ENCODE measurements at places on chromosomes 6 and 20.

GRCh38 chr6:19896693-19897010 is 59.5 kb downstream of the ID4 start:
- DNase-seq = no peak

DNA sequence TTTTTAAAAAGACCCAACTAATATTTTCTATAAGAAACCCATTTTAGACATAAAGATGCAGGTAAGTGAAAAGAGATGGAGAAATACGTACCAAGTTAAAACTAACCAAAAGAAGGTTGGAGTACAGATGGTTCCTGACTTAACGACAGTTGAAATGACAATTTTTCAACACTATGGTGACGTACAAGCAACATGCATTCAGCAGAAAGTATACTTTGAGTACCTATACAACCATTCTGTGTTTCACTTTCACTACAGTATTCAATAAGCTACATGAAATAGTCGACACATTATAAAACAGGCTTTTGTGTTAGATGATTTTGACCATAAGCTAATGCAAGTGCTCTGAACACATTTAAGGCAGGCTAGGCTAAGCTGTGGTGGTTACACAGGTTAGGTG is 228.9 kb downstream of the RNGTT start:
- DNase-seq = no peak

- DNase-seq = peak; percentile 74
Measured at GRCh38 chr20:667351-668034, 8.1 kb downstream of the SCRT2 start.

DNA sequence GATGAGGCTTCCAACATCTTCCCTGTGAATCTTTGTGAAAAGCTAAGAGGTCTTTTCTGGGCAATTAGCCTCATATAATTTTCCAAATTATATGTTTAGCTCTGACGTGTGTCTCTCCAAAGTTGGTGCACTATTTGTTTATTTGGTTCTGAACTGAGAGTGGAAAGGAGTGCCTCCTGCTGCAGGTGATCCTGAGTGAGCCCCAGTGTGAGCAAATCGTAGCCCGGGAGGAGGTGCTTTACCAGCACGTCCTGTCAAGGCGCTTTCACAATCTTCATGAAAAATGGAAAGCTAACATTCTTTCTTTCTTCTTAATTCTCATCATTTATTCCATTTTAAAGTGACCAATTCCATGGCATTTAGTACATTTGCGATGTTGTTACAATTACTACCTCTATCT is 231.9 kb downstream of the BMP2 start:
- DNase-seq = no peak

DNA sequence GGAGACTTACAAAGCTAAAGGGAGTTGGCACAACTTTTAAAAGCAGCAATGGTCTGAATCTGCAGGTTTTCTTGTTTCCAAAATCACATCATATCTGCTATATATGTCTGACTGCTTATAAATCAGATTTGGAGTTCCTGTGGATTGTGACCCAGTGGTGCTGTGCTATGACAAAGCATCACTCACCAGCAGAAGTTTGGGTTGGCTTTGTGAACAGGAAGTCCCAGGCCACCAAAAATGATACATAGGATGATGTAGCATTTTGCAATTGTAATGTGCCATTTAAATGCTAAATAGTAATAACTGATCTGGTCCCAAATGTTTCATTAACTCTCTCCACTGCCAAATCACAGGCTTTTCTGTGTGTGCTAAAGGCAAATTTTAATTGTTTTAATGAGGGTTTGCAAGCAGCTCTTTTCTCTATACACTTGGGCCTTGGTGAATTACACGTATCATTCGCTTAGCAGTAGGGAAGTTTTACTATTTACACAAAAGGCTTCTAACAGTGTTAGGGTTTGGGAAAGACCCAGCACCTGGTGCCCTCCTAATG is 60.8 kb downstream of the SYNDIG1 start:
- DNase-seq = no peak

- DNase-seq = no peak
Measured at GRCh38 chr6:64477391-64477790, 841.8 kb downstream of the PHF3 start.

- no peak for DNase-seq
Measured at GRCh38 chr6:52534966-52535390, 41.9 kb downstream of the TRAM2 start.

DNA sequence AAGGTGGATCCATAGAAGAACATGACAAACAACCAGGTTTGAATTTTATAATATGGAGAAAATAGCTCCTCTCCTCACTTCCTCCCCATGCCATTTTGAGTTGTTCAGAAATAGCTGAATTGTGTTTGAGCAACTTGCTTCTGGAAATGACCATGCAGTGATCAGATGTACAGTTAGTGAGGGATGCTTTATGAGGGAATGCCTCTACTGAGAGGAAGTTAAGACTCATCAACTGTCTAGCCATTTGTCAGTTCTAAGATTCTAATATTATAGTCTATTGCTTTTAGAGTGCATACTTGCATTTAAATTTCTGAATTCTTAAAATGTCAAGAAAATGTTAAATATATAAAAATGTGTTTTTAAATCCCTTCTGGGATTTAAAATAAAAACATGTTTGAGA is 3.8 kb downstream of the LAMA2 start:
- DNase-seq = no peak

DNA sequence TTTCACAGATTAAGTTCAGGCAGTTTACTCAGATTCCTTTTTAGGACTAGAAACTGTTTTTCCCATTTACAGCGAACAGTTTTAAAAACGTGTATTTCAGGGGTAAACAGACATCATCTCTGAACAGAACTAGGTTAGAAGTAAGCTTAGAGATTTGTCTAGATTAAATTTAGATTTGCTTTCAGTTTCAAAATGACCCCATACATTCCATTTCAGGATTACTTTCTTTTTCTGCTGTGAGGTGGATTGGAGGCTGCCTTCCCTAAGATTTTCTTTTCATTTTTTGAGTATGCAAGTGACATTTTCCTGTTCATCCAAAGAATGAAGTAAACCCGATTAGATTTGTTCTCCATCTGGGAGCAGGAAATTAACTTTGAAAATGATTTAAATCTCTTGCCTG is 747.2 kb downstream of the KHDRBS2 start:
- no peak for DNase-seq

- no peak for DNase-seq
Measured at GRCh38 chr20:49865559-49865958, 49.8 kb downstream of the SPATA2 start.

- no peak for DNase-seq
Measured at GRCh38 chr20:11270566-11270965, 596.8 kb upstream of the JAG1 start.

- no peak for DNase-seq
Measured at GRCh38 chr20:11912659-11913415, 4.9 kb upstream of the BTBD3 start.

- DNase-seq = peak; percentile 14
Measured at GRCh38 chr20:32762754-32763201, 593 bp downstream of the DNMT3B start.

DNA sequence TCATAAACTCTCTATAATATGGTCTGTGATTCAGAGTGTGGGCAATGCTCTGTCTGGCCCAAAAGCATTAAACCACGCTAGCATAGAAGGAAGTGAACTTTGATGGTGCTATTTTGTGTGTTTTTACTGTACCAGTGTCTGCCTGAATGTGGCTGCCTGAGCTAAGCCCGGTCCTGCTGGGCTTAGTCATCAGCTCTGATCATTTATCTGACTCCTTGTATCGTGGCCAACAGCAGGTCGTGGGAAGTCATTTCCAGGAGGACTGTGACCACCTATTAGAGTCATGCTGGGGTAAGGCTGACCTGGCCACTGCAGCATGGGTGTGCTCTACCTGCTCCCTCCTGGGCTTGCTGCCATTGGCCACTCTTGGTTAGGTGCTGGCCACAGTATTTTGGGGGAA is 239.1 kb upstream of the CEP162 start:
- no peak for DNase-seq

DNA sequence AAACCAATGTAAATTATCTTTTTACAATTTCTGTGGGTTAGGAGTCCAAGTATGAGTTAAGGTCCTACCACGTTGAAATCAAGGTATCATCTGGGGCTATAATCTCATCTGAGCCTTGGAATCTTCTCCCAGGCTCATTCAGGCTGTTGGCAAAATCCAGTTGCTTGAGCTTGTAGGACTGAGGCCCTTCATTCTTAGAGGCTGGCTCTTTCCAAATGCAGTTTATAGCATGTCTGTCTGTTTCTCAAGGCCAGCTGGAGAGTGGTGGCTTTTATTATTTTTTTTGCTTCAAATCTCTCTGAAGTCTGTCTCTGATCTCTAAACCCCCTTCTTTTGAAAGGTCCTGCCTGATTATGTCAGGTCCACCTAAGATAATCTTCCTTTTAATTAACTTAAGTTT is 177.2 kb upstream of the ASCC3 start:
- DNase-seq = no peak

- DNase-seq = peak; percentile 63
Measured at GRCh38 chr20:32204205-32205109, 3.1 kb downstream of the PLAGL2 start.

- no peak for DNase-seq
Measured at GRCh38 chr20:25539742-25540672, 45.3 kb downstream of the NINL start.

DNA sequence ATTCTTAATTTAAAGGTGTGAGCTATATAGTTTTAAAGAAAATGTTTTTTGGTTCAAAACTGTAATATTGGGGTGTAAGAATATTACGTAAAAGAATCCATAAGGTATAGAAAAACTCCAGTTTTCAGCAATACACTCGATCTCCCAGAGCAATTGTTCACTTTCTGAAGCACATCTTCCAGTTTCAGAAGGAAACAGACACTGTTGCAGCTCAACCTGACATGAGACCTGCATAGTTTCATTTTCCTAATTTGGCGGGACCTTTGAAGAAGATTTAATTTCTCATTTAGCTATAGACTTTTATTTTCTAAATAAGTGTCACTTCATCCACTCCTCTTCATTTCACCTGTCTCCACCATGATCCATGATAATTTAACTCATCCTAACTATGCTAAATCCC is 281.5 kb downstream of the HTR1B start:
- no peak for DNase-seq

- DNase-seq = no peak
Measured at GRCh38 chr6:166542580-166542912, 43.9 kb downstream of the RAMACL start.

- no peak for DNase-seq
Measured at GRCh38 chr6:64121011-64121565, 485.5 kb downstream of the PHF3 start.

- no peak for DNase-seq
Measured at GRCh38 chr6:53938810-53939209, 144.0 kb downstream of the LRRC1 start.

DNA sequence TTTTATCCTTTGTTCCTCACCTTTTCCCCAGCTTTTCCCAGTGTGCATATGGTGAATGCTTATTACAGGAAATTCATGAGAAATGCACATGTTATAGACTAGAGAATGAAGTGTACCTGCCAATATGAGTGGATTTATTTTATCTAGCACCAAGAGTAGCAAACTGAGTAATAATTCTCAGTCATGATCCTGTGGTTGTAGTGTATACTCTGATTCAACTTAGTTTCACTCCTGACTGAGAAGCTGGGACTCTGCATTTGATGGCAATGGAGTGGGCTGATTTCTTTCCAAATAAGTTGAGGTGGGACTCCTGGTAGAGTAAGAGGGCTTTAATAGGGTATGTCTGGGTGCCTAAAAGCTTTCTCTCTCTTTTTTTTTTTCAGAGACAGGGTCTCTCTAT is 4.0 kb downstream of the ABT1 start:
- no peak for DNase-seq

GRCh38 chr20:61400499-61400898 is 148.4 kb downstream of the CDH4 start:
- DNase-seq = no peak

GRCh38 chr20:18916886-18917750 is 103.5 kb downstream of the SCP2D1 start:
- DNase-seq = no peak

- DNase-seq = peak; percentile 27
Measured at GRCh38 chr6:169950558-169950957, 199.1 kb downstream of the ERMARD start.

DNA sequence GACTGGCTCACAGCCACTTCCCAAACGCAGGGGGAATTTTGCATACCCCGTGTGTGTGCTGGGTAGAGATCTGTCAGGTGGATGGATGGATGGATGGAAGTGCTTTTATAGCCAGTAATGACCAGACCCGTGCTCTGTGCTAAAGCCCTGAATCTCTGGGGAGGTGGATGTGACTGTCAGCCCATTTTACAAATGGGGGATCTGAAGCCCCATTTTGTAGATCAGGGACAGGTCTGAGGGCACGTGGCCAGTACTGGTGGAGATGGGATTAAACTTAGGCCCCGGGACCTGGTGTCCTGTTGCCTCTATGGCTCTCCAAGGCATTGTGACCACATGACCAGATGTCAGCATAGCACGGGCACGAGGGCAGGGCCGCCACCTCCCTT is 38.2 kb upstream of the ZBP1 start:
- no peak for DNase-seq

- peak; percentile 73 for DNase-seq
Measured at GRCh38 chr6:163180874-163181541, 233.5 kb upstream of the QKI start.

GRCh38 chr6:21914121-21914973 is 320.8 kb downstream of the SOX4 start:
- peak; percentile 63 for DNase-seq

GRCh38 chr6:17277256-17277655 is 3.9 kb upstream of the RBM24 start:
- DNase-seq = no peak

GRCh38 chr6:90131125-90131524 is 165.5 kb downstream of the BACH2 start:
- DNase-seq = no peak

DNA sequence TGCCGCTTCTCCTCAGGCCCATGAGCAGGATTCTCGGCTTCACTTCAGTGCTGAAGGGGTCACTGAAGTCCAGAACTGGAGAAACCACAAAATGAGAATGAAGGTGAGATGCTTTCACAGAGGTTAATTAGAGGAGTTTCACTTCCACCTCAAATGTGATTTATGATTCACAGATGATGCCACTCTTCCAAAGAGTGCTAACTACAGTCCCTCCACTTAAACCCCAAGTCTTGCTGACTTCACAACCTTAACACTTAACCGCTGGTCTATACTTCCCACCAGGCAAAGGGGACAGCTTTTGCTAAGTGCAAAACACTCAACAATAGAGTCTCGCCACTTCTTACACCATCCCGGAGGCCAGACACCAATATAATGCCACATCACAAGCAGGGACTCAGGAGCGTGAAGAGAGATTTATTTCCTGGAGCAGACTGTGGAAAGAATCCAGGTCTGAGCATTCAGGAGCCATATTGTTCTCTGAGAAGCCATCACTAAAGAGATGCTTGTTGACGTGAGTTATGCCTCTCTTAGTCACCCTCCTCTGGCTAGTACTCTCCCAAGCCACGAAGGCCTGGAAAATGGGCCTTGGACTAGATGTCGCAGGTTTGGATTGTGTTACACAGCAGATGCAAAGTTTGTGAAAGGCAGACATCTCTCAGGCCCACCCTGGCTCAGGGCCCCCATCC is 24.4 kb downstream of the RRAGD start:
- DNase-seq = no peak

DNA sequence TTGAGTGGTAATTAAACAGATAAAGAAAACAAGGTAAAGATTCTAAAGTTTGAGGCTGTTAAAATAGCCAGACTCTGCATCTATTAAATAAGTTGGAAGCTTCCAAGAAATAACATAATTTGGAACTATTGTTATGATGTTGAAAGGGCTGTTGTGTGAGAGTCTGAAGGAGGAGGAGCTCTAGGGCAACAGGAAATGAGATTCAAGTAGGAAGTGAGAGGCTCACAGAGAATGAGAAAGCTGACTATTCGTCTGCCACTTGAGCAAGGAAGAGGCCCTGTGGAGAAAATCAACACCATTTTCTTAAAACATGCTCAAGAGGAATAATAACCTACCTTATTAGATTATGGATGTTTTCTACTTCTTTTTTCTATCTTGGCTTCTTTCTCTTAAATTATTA is 185.2 kb downstream of the SLC24A3 start:
- peak; percentile 68 for DNase-seq
